ENCODE measurements at places on chromosomes 3 and 15.
A peak's percentile ranks its signal among the peaks of the same experiment; 100 is the strongest.

- peak; percentile 1 for DNase-seq
These were observed 42.4 kb downstream of the TIGIT start for GRCh38 chr3:114336122-114336697.

GRCh38 chr15:89171136-89172072 lies 50.0 kb downstream of the RLBP1 start:
- peak; percentile 36 for DNase-seq

DNA sequence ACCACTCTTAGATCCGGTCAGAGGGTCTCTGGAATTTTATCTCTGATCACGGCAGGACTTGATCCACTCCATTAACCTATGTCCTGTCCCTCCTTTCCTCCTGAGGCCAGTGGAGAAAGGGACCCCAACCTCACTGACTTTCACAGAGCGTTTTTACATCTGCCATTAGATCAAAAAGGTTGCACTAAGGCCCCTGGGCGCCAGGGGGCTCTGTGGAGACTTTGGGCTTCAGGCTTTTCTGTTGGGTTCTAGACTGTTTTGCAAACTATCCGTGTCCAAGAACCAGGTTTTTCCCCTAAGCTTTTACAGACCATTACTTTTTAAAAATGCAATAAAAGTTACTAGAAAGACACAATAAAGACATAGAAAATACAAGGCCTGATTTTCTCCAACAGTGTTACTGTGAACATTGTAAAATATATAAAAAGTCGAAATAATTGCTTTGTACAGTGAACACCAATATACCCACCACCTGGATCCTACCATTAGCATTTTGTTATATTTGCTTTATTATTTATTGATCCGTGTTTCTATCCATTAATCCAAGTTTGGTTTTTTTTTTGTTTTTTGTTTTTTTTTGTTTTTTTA lies 159.7 kb downstream of the POLR2M start:
- DNase-seq: peak; percentile 23

DNA sequence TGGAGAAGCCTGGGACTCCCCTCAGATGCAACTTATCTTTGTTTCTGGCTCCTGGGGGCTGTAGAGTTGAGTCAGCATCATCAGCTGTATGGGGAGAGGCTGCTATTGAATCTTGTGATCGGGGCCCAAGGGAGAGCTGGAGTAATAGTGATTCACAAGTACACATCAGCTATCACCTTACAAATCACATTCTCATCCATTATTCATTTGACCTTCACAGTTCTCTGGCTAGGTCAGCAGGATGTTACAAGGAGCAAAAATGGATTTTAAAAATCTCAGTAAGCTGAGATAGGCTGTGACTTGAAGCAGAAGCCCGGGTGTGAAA lies 175.0 kb downstream of the OPA1 start:
- DNase-seq: peak; percentile 81

GRCh38 chr15:40328176-40328575 lies 4.7 kb downstream of the INAFM2 start:
- peak; percentile 71 for DNase-seq

DNA sequence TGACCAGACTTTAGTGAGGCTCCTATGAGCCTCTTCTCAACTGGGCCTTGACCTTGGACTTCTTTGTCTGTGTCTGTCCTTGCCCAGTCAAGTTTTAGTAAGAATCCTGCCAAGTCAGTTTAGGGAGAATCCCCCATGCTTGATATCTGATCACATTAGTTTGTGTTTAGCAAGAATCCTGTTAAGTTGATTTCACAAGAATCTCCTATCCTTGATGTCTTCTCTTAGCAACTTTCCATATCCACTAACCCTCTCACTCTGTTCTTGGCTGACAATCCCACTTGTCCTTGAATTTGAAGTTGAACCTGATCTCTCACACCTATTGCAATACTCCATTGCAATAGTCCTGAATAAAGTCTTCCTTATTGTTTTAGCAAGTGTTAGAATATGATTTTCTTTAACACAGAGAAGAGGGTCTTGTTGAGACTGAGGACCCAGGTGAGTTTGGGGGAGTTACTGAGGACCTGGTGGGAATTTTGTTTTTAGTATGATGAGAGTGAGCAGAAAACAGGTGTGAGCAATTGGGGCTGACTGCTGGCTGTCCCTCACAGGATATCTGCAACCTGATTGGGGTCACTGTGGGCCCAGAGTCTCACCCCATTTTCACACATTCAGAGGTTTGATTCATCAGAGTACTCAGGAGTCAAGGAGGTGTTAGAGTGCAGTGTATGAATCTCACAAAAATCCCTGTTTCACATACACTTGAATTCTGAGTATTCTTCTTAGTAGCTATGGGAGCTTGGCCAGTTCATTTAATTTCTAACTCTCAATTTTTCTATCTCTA lies 39.9 kb upstream of the TNFAIP8L3 start:
- no peak for DNase-seq

- DNase-seq: peak; percentile 32
These were observed 8.1 kb upstream of the PRSS50 start for GRCh38 chr3:46725621-46726314.

DNA sequence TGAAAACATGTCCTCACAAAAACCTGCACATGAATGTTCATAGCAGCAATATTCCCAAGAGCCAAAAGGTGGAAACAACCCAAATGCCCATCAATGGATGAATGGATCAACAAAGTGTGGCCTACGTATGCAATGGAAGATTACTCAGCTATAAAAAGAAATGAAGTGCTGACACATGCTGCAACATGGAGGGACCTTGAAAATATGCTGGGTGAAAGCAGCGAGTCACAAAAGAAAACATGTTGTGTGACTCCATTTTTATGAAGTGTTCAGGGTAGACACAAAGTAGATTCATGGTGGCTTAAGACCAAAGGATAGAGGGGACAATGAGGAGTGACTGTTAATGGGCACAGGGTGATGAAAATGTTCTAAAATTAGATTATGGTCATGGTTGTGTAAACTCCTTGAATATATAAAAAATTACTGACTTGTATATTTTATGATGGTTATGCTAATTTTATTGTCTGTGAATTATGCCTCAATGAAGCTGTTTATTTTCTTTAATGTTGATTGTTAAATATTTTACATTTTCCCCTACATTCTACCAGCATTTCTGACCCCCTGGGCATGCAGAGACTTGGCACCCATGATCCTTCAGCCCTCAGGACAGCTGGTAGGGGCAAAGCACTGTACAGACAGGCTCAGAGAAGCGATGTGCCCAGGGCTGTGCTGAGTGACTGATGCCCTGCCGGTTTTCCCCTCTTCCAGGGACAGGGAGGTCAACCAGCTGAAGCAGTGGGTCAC lies 37.8 kb downstream of the CFAP100 start:
- DNase-seq: peak; percentile 42

DNA sequence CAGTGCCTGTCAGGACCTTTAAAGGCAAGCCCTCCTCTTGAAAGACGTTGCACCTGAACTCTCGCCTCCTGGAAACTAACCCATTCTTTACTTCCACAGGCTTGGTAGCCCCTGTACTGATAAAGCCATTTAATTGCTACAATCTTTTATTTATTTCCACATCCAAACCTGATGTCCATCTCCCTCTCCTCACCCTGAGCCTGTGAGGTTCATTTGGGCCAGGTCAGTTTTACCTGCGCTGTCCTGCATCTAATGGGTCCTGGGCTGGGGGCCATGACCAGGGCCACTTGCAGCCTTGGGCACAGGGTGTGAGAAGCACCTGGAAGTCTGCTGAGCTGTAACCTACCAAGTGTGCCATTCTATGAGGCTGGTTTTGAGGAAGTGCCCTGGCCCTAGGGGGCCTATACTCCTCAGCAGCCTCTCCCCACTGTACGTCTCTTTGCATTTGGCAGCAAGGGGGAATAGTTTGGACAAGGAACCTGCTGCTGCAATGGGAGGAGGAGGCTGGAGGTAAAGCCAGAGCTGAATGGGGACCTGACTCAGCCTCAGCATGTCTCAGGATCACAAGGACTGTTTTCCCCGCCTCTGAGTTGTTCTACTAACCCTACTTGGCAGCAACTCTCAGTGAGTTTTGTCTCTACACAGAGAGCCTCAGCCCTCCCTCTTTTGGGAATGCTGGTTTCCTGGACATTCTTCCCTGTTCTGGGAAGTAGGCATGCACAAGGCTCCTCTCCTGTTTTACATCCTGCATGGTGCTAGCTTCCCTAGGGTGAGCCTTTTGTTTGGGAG lies 53.8 kb downstream of the WDR76 start:
- no peak for DNase-seq

DNA sequence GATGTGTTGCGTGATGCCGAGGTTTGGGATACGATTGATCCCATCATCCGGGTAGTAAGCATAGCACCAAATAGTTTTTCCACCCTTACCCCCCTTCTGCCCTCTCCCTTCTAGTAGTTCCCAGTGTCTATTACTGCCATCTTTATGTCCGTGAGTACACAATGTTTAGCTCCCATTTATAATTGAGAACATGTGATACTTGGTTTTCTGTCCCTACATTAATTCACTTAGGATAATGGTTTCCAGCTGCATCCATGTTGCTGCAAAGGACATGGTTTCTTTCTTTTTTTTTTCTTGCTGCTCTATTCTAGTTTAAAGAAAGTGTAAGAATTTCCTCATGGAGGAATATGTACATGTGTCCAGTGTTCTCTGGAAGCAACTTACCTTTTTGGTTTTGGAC lies 51.8 kb downstream of the NSUN3 start:
- peak; percentile 55 for DNase-seq

DNA sequence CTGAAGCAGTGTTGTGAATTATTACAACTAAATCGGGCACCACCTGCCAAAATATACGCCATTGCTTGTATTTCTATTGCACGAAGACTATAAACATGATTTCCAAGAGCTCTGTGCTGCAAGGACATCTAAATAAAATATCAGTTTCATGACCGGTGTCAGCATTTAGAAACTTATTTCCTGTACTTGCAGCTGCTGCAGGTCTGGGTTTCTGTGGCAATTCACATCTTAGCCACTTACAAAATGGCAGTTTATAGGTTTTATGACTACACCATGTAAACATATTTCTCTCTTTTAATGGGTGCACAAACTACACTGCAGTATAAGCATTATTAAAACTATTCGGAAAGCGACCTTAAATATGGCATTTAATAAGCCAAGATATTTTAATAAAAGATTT lies 359.4 kb downstream of the VPS13C start:
- no peak for DNase-seq

GRCh38 chr15:29465816-29466215 lies 196.2 kb upstream of the NSMCE3 start:
- DNase-seq: no peak

- DNase-seq: no peak
These were observed 267.0 kb upstream of the UMPS start for GRCh38 chr3:124463234-124463633.

DNA sequence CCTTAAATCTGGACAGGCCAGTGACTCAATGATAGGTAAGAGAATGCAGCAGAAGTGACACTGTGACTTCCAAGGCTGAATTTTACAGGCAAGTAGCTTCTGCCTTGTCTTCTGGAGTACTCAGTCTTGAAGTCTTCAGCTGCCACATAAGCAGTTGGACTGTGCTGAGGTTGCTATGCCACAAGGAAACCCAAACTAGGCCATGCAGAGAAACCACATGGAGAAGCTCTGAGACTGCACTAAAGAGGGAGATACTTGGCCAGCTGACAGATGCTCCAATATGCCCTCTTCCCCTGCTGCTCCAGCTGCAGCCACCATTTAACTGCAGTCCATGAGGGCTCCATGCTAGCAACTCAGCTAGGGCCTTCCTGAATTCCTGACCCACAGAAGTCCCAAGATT lies 119.4 kb upstream of the GADL1 start:
- DNase-seq: no peak

- DNase-seq: no peak
These were observed 3.8 kb upstream of the MANF start for GRCh38 chr3:51381333-51381705.

Measured in fibroblast of skin of right quadriceps (primary cell).